Mesothelial cell of epicardium (in vitro differentiated cells): ENCODE measurements at places on chromosomes 12 and 14. TPM values are rescaled to one million over a fixed set of nuclear protein-coding genes. Genes with fewer than 3 reads are reported as not detected.

DNA sequence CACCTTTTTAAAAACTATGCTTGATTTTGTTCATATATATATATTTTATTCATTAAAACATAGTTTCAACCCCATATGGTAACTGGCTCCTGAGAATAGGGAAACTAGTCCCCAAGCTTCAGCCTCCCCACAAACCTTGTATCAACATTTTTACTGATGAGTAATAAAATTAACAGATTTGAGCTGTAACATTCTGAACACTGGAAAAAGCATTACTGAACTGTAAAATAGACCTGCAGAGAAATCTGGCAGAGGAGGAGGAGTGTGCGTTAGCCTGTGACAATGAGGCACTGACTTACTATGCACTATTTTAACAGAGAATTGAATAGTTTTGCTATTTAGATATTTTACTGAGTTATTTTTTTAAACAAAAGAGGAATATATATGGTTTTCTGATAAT lies 43.1 kb downstream of the FRS2 start:
- no peak for DNase-seq

- no peak for DNase-seq
Measured at GRCh38 chr14:34983786-34984185, 994 bp downstream of the SRP54 start.

The SERPINA12 gene
- total RNA-seq = not detected in 3 replicates

GRCh38 chr14:93926873-93927799 lies at the start of gene FAM181A:
Gene FAM181A, plus strand, starts transcription at chr14:93927344. Its CDS starts 942 bp downstream, at chr14:93928286.
- no peak for DNase-seq

The OR11G2 gene
- not detected in 3 replicates for total RNA-seq

The NRL gene
- 1.5 to 2.0 TPM (median 1.8 TPM) in 3 replicates for total RNA-seq

- peak; percentile 76 for DNase-seq
Measured at GRCh38 chr14:23071244-23071920, 14.1 kb upstream of the CDH24 start.

DNA sequence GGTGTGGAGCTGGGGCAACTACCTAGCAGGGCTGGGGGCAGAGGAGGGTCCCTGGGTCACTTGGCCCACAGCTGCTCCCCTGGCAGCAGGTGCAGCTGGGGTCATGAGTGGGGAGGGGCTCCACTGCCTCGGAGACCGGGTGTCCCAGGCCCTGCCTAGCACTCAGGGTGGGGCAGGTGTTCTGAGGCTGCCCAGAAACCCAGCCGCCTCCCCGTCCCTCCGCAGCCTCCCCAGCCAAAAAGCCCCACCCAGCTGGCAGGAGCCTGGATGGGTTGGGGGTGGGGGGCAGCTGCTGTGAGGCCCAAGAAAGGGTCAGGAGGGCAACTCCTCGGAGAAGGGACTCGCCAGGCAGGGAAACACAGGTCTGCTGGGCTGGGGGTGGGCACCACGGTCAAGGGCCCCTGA lies 11.2 kb downstream of the AHNAK2 start:
- DNase-seq = no peak

The CIDEB gene
- not detected in 3 replicates for total RNA-seq

- no peak for DNase-seq
Measured at GRCh38 chr12:65524666-65525065, 246.2 kb downstream of the MSRB3 start.

The SOAT2 gene
- 0.13 to 0.40 TPM (median 0.20 TPM) in 3 replicates for total RNA-seq

GRCh38 chr14:78254911-78255461 lies 84.8 kb downstream of the NRXN3 start:
- DNase-seq = no peak

DNA sequence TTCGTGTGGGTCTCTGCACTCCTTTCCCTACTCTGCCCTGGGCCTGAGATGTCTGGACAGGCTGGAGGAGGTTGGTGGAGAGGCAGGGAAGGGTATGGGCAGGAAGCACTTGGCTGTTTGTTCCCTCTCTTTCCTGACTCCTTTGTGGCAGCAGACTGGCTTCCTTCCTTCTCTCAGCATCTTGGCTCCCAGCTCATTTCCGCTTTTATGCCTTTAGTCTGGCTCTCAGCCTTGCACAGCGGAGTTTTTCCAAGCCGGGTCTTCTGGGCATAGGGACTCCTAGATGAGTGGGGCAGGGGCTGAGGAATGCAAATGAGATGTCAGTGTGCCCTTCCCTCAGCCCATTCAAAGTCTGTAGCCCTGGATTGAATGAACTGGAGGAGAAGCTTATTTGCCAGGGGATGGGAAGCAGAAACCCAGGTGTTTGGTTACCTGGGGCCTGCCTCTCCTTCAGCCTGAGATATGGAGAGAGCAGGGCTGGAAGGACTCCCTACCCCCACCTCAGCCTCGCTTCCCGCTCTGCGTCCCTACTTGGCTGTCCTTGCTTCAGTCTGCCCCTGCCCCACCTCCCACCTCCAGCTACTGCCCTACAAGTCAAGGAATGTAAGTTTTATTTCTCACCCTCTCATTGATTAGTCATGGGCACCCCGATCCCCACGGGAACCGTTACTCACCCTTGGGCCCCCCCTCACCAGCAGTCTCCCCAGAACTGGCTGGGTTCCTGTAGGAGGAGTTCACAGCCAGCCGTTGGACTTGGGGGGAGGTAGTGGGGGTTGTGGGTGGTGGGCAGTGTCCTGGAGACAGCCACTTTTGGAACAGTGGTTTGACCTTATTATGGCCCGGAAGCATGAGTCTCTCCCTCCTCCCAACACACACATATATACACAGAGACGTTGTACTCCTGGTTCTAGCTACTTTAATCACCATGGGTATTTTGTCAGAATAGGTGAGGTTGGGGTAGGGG lies 9.3 kb upstream of the ITGA5 start:
- no peak for DNase-seq

DNA sequence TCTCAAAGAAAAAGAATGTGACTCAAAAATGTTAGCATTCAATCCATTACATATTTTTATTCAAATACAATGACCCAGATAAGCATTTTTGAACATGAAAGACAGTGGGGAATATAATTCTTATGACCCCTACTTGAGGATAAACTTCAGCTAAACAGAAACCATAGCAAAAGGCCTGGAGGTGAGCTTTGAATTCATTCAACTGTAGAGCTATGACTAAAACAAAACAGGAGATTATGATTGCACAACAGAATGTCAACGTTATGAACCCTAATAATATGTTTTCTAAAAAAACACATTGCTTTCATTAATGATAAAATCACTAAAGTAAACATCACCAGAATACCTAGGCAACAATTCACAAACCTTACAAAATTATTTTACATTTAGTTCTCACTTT lies 27.8 kb downstream of the EFCAB11 start:
- no peak for DNase-seq

GRCh38 chr12:58711974-58712373 lies 208.3 kb downstream of the LRIG3 start:
- no peak for DNase-seq

- DNase-seq = no peak
Measured at GRCh38 chr14:59154373-59154772, 34.1 kb upstream of the DAAM1 start.

GRCh38 chr12:54987611-54988231 lies 3.2 kb upstream of the TESPA1 start:
- no peak for DNase-seq

DNA sequence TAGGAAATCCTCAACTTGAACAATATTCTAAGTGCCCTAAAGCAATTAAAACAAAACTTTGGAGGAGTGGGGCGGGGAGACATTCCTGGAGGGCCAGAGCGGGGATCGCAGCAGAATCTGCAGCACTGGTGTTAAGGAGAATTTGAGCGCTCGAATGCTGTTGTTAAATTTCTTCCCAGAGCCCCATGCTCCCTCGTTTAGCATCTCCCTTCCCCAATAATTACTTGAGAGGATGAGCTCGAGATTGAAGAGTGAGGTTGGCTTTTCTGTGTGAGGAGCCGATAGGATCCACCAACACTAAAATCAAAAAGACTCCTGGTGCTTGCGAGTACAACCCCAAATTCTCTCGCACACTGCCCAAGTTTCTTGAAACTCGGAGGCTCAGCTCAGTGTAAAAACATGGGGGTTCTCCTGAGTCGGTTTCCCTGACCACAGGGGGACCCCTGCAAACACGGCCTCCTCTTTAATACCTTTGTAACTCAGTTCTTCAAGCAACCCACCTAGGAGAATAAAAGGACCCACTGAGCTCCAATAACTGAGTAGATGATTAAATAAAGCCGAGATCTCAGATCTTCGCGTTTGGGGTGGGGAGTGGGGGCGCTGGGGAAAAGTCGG lies 10.2 kb upstream of the FOXG1 start:
- DNase-seq = no peak

- DNase-seq = peak; percentile 27
Measured at GRCh38 chr12:12562016-12562483, 613 bp downstream of the DUSP16 start.

The CDH24 gene
- 26.4 to 30.4 TPM (median 29.3 TPM) in 3 replicates for total RNA-seq

The ENDOU gene
- 0.11 to 0.51 TPM (median 0.29 TPM) in 3 replicates for total RNA-seq

GRCh38 chr14:75553761-75554364 lies 24.6 kb upstream of the FLVCR2 start:
- no peak for DNase-seq

The SCNN1A gene
- 20.1 to 21.5 TPM (median 20.3 TPM) in 3 replicates for total RNA-seq

DNA sequence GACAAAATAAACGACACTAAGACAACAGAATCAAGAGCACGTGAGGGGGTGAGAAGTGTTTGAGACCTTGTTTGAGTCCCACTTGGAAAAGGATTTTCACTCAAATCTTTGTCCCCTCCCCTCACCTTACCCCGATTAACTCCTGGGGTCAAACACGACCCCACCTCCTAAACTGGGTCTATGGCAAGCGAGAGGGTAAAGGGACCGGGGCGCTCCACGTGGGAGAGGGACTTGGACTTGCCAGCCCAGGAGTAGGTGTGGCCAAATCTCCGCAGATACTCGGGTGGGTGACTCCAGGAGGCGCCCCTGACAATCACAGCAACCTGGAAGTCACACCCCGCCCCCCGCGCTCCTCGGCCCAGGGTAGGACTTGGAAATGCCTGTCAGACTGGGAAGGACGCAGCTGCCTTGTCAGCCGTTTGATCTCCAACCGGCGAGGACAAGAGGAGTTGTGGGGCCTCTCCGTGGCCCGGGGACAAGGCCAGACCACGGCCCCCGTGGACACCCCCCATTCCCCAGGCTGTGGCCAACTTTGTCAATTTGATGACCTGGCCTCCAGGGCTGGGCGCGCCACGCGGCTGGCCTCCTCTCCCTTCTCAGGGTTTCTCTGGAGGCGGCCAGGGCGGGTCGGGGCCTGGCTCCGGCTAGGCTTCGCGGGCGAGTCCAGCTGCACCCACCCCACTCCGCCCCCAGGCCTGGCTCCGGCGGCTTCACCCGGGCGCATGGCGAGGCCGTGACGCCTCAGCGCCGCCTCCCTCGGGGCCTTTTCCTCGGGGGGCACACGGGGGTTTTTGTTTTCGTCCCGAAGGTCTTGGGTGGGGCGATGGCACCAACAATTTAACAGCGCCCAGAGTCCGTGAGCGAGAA lies 1.1 kb upstream of the BCL11B start:
- DNase-seq = no peak

- DNase-seq = peak; percentile 41
Measured at GRCh38 chr14:75711105-75711795, 50.2 kb downstream of the TTLL5 start.

The PLA2G1B gene
- total RNA-seq = not detected in 3 replicates

The NEUROD4 gene
- total RNA-seq = not detected in 3 replicates

DNA sequence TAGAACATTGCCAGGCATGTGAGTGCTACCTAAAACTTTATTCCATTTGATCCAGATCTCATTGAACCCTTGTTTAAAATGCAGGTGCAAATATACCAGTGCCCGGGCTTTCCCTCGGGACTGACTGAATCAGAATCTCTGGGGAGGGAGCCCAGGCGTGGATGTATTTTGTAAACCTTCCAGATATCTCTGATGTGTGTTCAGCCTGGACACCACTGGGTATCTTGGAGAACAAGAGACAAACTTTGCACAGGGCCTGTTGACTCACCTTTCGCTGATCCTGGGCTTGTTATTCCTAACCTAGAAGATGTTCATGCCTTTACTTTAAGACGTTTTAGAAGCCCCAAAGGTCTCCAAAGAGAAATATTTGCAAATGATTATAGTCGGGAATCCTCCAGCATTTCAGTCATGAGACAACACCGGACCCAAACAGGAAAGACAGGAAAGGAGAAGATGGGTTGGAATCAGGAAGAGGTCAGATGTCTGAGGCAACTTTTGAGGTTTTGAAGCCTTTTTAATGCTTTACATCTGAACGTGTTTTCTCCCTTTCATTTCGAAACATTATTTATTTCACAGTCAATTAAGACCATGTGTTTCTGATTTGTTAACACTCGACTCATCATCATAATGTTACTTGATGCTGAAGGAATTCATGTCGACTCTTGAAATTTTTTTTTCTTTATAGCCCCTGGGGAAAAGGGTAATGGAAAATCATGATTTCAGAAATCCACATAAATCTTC lies 118.6 kb downstream of the PLXNC1 start:
- no peak for DNase-seq

DNA sequence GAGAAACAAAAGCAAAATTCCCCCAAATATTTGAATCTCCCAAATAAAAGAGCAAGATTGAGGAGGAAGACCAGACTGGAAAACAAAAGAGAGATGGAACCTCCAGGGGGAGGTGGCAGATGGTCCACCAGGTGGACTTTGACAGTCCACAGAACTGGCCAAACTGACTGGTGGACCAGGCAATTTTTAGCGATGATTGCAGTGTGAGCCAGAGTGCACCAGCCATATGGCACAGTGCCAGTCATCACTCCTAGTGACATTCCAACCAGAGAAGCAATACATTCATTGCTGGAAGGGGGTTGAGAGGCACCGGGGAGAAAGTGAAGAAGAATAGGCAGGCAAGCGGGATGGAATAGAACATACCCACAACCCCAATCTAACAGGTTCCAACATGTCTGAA lies 182.9 kb downstream of the EXOC5 start:
- DNase-seq = no peak

GRCh38 chr12:65269603-65270002 lies 8.9 kb upstream of the MSRB3 start:
- no peak for DNase-seq

DNA sequence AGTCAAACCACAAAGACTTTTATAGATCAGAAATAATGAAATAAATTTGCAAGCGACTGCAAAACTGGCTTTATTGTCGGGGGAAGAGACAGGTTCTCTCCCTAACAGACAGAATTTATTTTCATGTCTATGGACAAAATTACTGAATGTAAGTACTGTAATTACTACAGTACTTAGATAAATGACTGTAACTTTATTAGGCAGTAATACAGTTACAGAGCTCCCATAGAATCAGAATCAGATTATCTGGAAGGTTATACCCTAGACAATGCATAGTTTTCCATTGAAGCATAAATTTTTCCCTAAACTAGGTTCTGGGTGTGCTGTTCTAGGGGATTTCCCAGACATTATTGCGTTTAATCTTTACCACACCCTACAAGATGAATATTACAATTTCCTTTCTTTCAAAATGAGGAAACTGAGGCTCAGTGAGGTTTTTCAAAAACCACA lies 114.2 kb downstream of the C12orf75 start:
- no peak for DNase-seq
